Upper lobe of right lung (tissue), 1 donor: ENCODE measurements at places on chromosomes 5 and 9. TPM values are rescaled to one million over a fixed set of nuclear protein-coding genes. Genes with fewer than 3 reads are reported as not detected.
A peak's percentile ranks its signal among the peaks of the same experiment; 100 is the strongest.

GRCh38 chr5:170635706-170636105 is 131.9 kb downstream of the KCNIP1 start:
- peaks cover 26% of the 10 kb centered on the region for H3K4me1 ChIP-seq
- no peak overlapping the region for H3K27ac ChIP-seq
- no peak overlapping the region for H3K4me3 ChIP-seq
- H3K27me3 ChIP-seq = no peaks in the 10 kb centered on the region
- no peaks in the 10 kb centered on the region for H3K36me3 ChIP-seq

GRCh38 chr9:116336133-116336862 is 182.7 kb downstream of the PAPPA start:
- DNase-seq = no peak
- H3K27ac ChIP-seq = no peak overlapping the region
- no peaks in the 10 kb centered on the region for H3K36me3 ChIP-seq

DNA sequence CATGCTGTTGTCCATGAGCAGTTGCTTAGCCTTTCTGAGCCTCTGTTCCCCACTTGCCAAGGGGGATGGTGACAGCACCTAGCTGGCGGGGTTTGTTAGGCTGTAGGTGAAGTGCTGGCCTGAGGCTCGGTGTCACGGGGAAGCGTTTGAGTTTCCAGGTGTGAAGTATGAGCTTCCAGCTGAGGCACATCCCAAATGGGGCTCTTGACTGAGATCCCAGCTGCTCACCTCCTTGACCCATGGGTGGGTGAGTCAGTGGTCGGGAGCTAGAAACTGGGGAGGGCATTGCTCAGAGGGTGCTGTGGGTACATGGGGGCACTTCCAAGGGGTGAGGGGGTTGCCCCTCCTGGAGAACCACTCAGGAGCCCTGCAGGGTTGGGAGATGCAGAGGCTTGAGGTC is 26.4 kb upstream of the RNF130 start:
- H3K27ac ChIP-seq = no peak overlapping the region
- no peak for DNase-seq
- no peaks in the 10 kb centered on the region for H3K4me1 ChIP-seq
- no peaks in the 10 kb centered on the region for H3K27me3 ChIP-seq

DNA sequence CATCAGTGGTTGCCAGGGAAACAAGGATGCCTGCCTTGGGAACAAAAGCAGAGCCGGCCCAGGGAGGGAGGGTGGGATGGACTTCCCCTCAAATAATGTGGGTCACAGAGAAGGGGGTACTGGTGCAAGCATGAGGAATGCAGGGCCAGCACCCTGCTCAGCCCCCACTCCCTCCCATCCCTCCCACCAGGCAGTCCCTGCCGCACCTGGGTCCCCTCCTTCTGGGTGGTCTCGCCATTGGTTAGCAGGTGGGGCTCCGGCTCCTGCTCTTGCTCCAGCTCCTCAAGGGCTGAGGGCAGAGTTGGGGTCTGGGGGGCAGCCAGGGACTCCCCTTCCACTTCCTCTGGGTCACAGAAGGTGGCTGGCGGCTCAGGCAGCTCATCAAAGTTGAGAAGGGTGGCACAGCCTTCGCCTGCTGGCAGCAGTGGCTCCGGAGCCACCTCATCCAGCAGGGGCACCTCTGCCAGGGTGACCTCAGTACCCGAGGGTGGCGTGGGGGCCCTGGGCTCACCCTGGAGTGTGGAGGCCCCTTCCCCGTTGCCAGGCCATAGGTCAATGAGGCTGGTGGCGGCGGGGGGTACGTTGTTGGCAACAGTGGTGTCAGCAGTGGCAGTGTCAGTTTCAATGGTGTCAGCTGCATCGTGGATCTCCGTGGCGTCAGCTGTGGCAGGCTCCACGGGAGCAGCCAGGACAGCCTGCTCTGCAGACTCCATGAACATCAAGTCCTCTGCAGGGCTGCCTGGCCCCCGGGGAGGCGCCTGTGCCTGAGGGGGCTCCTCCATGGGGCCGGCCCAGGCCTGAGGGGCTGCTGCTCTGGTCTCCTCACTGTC is 11.5 kb downstream of the PRR7 start:
- DNase-seq = peak; percentile 64
- H3K4me1 ChIP-seq = peaks cover 30% of the 10 kb centered on the region
- no peaks in the 10 kb centered on the region for H3K36me3 ChIP-seq
- no peak overlapping the region for H3K27ac ChIP-seq

DNA sequence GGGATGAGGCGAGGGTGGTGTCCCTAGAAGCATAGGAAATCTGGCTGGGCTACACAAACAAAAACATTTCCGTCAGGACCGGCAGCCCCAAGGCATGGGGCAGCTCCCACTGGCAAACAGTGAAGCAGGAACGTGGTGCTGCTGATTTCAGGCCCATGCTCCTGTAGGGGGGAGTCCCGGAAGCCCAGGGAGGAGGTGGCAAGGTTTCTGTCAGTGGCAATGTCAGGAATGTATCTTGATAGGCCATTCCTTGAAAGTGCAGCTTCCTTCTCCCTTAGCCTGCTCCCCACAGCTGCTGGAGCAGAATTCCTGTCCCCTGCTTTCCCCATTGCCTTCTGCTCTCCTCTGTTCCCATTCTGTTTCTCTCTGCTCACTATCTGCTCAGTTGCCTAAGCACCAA is 42.4 kb downstream of the MRRF start:
- no peak overlapping the region for H3K27ac ChIP-seq
- H3K4me1 ChIP-seq = peaks cover 3% of the 10 kb centered on the region
- H3K4me3 ChIP-seq = no peak overlapping the region

- no peak overlapping the region for H3K27ac ChIP-seq
- DNase-seq = no peak
- H3K4me1 ChIP-seq = no peaks in the 10 kb centered on the region
- no peak overlapping the region for H3K4me3 ChIP-seq
Measured at GRCh38 chr5:114174837-114175236, 187.0 kb upstream of the KCNN2 start.

- H3K27me3 ChIP-seq = no peaks in the 10 kb centered on the region
- H3K4me1 ChIP-seq = no peaks in the 10 kb centered on the region
- H3K36me3 ChIP-seq = no peaks in the 10 kb centered on the region
- no peak overlapping the region for H3K27ac ChIP-seq
- no peak overlapping the region for H3K4me3 ChIP-seq
Measured at GRCh38 chr5:83577036-83577636, 105.6 kb downstream of the VCAN start.

- no peak overlapping the region for H3K4me3 ChIP-seq
- no peak overlapping the region for H3K27ac ChIP-seq
- no peak for DNase-seq
- H3K27me3 ChIP-seq = no peaks in the 10 kb centered on the region
- peaks cover 82% of the 10 kb centered on the region for H3K36me3 ChIP-seq
Measured at GRCh38 chr9:131597246-131597645, 51.9 kb downstream of the PRRT1B start.

GRCh38 chr9:133994353-133995011 is 2.4 kb upstream of the VAV2 start:
- H3K27me3 ChIP-seq = no peaks in the 10 kb centered on the region
- DNase-seq = peak; percentile 91
- H3K27ac ChIP-seq = no peak overlapping the region
- peaks cover 26% of the 10 kb centered on the region for H3K4me1 ChIP-seq
- no peak overlapping the region for H3K4me3 ChIP-seq

- DNase-seq = no peak
- no peaks in the 10 kb centered on the region for H3K4me1 ChIP-seq
- H3K4me3 ChIP-seq = no peak overlapping the region
- H3K27me3 ChIP-seq = no peaks in the 10 kb centered on the region
- no peak overlapping the region for H3K27ac ChIP-seq
- H3K36me3 ChIP-seq = no peaks in the 10 kb centered on the region
Measured at GRCh38 chr5:137589185-137589584, 90.1 kb upstream of the SPOCK1 start.

GRCh38 chr9:112443200-112443599 is 43.4 kb upstream of the KIAA1958 start:
- no peaks in the 10 kb centered on the region for H3K27me3 ChIP-seq
- DNase-seq = no peak
- no peaks in the 10 kb centered on the region for H3K4me1 ChIP-seq

DNA sequence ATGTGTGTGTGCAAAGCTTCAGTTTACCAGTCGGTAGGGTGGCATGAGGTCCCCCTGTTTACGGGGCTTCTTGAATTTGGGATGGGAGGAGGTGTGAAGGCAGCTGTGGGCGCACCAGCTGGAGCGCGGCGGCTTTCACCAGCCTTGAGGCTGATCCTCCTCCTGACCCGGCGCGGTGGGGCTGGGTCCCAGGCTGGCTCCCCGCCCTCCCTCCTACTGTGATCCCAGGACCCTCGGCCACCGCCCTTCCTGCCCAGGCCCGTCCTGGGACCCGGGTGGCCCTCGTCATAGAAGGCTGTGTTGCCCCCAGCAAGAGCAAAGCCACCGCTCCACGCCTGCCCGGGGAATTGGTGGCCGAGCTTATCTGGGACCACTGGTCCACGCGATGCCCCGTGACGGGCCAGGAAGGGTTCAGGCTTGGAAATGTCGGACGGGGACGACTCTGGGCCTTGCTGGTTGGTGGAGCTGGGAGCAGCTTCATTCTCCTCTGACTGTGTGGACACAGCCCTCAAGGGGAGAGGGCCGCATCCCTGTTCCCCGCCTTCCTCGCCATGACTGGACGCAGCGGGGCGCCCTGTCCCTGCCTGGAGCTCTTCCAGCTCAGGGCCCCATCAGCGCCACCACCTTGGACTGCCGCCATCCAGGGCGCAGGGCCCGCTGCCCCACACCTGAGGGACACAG is 271.1 kb upstream of the IRX1 start:
- H3K4me1 ChIP-seq = no peaks in the 10 kb centered on the region
- no peaks in the 10 kb centered on the region for H3K36me3 ChIP-seq
- H3K4me3 ChIP-seq = no peak overlapping the region
- H3K27me3 ChIP-seq = no peaks in the 10 kb centered on the region
- no peak overlapping the region for H3K27ac ChIP-seq
- DNase-seq = no peak

- no peak for DNase-seq
- no peak overlapping the region for H3K4me3 ChIP-seq
- H3K27ac ChIP-seq = no peak overlapping the region
- H3K4me1 ChIP-seq = no peaks in the 10 kb centered on the region
- H3K36me3 ChIP-seq = no peaks in the 10 kb centered on the region
Measured at GRCh38 chr5:89724379-89725095, 685.0 kb downstream of the CETN3 start.

The TTC16 gene
- 0.41 TPM for total RNA-seq

The C5orf58 gene
- not detected for total RNA-seq

The TMEFF1 gene
- total RNA-seq = 0.64 TPM

The TMEM252 gene
- total RNA-seq = not detected

The GHR gene
- 6.6 TPM for total RNA-seq

The NUTM2G gene
- not detected for total RNA-seq
